ENCODE measurements at places on chromosomes 12 and 14.

DNA sequence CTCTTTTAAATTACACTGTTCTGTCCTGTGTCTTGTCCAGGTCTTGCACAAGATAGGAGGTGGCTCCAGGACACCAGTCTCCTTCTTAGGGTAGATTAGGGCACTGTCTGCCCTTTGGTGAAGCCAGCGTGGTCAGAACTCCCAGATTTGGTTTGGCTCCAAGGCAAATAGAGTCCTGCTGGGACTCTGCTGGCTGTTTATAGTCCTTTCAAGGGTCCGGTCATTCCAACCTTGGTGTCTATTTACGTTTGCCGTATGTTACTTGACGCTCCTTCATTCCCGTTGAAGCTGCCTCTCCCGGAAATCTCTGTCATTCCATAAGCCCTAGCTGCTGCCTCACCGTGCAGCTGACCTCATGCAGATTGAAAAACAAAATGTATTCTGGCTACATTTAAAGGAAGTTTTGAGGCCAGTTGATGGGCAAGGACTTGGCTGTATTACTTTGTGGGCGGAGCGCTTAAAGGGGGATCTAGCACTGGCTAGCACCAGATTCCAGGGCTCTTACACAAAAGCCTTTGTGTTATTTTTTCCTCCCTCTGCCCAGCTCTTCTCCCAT, 180.6 kb downstream of the AKAP6 start:
- peak; percentile 54 for DNase-seq

DNA sequence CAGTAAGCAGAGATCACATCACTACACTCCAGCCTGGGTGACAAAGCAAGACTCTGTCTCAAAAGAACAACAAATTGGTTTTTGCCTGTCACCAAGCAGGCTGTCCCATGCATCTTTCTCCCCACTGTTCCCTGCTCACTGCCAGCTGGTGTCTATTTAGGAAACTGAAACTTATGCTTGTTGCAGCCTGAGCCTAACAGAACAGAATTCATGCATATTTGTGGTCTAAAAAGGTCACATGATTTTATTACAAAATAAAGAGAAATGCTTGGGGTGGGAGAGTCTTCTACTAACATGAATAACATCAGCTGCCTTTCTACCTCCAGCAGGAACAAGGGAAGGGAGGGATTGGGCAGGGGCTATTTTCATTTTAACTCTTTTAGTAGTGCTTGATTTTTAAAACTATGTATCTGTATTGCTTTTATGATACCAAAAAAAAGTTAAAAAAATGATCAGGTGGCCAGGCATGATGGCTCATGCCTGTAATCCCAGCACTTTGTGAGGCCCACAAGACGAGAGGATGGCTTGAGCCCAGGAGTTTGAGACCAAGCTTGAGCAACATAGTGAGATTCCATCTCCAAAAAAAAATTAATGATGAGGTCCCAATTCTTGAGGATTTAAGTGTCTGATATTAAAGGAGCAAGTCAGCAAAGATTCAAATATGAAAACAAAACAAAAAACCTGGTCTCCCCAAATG, 923 bp downstream of the STAT2 start:
- peak; percentile 35 for DNase-seq

GRCh38 chr12:119211884-119212283, 33.2 kb downstream of the HSPB8 start:
- DNase-seq = no peak

DNA sequence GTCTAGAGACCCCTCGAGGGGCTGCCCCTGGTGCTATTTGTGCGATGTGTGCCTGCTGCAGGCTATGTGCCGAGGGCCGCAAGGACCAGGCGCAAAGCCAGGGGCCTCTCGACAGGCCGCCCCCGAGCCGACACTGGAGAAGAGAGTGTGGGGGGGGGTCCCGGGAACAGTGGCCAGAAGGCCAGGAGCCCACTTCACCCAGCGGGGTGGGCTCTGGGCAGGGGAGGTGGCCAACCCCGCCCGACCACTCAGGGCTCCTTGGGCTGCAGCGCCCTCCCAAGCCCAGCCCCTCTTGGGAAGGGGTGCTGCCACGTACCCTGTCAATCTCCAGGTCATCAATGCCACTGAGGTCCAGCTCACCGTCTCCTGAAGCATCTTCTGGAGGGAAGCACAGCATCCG, 28.6 kb upstream of the BTBD6 start:
- DNase-seq = no peak

GRCh38 chr12:110934093-110934852, 13.9 kb upstream of the MYL2 start:
- peak; percentile 31 for DNase-seq

DNA sequence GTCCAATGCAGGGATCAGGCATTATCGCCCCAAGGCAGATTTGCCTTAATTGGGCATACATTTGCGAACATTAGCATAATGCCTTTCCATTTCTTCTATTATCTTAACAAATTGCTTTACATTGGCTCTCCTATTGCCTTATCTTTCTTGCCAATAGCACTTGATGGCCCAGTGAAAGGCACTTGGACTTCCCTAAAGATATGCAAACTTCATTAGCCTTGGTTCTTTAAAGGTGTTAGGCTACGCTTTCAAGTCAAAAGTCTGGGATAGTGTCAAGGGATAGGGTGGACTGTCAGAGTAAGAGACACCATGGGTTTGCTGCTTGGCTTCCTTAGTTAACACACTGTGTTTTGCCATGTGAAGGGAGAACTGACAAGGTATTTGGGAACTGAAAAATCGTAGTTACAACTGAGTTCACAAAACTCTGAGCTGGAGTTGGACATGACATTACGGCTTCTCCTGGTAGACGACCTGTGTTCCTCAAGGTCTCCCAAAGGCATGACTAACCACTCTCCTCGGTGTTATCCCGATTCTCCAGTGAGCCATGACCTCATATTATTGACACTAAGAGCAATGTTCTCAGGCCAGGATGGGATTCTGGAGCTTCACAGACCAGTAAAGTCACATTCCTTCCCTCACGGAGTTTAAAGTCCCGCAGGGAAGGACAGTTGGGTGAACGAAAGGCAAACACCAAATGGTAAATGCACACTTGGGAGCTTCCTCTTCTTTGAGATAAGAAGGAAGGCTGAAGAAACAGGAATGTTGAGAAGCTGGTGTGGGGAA, 65.2 kb downstream of the TBC1D30 start:
- DNase-seq = no peak

- no peak for DNase-seq
Observed at GRCh38 chr14:68307790-68308168, 485.1 kb downstream of the ZFP36L1 start.

DNA sequence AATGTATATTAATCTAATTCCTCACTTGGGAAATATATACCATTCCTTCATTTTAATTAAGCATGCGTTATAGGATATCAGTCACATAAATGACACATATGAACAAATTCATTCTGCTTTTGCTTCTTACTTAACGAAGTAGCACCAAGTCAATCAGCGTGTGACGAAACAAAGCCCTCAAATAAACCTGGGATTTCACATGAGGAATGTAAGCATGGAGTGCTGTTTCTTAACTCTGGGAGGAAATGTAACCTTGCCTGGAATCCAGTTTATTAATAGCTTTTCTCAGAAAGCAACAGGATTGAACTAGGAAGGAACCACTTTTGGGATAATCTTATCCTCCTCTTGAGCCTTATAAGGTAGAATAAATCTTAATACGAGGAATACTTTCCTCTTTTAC, 72.0 kb downstream of the NIN start:
- no peak for DNase-seq

DNA sequence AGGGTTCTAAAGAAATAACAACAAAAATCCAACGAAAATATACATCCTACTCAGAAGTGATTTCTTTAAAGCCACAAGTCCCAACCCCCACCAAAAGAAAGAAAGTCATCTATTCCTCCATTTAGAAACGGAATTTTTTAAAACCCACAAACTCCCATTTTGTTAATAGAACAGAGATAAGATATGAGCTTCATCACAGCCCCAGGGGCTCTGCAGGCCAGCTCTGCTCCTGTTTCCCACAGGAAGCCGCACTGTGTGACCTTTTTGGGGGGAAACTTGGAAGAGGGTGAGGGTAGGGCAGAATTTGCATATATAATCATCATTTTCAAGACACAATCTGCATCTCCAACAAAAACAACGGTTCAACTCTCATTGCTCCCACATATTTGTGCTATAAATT, 2.8 kb downstream of the FBXL14 start:
- DNase-seq = no peak

DNA sequence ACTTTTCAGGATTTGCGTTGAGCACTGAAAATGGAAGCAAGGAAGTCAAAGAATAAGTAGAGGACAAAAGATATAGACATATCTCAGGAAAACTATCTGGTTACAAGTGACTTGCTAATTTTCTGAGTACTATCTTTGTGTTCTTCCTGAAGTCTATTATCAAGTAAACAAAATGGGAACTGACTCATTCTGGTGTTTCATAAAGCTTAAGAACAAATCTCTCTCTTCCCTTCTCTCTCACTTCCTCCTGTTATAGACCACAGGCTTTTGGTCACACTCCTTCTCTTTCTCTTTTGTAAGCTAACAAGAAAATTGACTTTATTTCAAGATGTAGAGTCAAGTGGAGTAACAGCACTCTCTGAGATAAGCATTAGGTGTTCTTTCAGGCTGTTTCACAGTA, 406.6 kb upstream of the SYT1 start:
- DNase-seq = no peak

- no peak for DNase-seq
Observed at GRCh38 chr14:49769581-49770211, 1.7 kb downstream of the KLHDC2 start.

DNA sequence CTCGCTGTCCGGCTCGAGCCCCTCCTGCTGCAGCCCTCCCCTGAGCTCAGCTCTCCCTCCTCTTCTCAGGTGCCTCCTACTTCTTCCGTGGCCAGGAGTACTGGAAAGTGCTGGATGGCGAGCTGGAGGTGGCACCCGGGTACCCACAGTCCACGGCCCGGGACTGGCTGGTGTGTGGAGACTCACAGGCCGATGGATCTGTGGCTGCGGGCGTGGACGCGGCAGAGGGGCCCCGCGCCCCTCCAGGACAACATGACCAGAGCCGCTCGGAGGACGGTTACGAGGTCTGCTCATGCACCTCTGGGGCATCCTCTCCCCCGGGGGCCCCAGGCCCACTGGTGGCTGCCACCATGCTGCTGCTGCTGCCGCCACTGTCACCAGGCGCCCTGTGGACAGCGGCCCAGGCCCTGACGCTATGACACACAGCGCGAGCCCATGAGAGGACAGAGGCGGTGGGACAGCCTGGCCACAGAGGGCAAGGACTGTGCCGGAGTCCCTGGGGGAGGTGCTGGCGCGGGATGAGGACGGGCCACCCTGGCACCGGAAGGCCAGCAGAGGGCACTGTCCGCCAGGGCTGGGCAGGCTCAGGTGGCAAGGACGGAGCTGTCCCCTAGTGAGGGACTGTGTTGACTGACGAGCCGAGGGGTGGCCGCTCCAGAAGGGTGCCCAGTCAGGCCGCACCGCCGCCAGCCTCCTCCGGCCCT, 22.8 kb downstream of the MMP17 start:
- DNase-seq = no peak

GRCh38 chr14:50023671-50024490, 92.5 kb downstream of the VCPKMT start:
- no peak for DNase-seq

GRCh38 chr12:40903040-40903439, 210.8 kb downstream of the CNTN1 start:
- DNase-seq = no peak

GRCh38 chr12:105235281-105235731, 668 bp downstream of the APPL2 start:
- DNase-seq = no peak

DNA sequence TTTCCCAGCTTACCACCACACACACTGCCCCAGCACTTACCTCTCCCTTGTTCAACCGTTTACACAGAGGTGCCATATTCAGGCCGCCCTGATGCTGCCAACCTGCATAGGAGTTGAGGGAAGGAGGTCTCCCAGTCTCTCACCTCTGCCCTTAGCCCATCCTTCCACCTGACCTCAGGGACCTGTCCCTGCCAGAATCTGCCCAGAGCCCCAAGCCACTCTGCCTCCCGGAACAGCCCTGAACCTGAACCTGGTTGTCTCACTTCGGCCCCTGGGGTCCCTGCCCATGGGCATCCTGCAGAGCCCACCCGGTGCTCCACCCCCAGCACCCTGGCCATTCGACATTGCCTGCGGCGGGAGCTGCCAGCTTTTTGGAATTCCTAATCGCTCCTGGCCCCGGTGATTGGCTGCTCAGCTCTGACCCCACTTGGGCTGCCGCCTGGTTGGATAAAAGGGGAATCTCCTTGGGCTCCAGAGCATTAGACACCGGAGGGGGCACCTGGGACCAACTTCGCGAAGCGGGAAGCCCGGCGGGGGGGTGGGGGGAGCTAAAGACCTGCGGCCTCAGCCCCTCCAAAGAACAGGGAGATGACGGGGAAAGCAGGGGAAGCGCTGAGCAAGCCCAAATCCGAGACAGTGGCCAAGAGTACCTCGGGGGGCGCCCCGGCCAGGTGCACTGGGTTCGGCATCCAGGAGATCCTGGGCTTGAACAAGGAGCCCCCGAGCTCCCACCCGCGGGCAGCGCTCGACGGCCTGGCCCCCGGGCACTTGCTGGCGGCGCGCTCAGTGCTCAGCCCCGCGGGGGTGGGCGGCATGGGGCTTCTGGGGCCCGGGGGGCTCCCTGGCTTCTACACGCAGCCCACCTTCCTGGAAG, at the start of gene VSX2:
VSX2 (plus strand) TSS at position 476 of the 874 bp plus-strand sequence; CDS start at position 589, 113 bp downstream.
- no peak for DNase-seq

- DNase-seq = no peak
Observed at GRCh38 chr12:29578070-29578469, 80.6 kb upstream of the OVCH1 start.

- no peak for DNase-seq
Observed at GRCh38 chr12:97257726-97258125, 204.9 kb upstream of the RMST start.

- DNase-seq = no peak
Observed at GRCh38 chr14:81589381-81590065, 55.9 kb upstream of the SEL1L start.

DNA sequence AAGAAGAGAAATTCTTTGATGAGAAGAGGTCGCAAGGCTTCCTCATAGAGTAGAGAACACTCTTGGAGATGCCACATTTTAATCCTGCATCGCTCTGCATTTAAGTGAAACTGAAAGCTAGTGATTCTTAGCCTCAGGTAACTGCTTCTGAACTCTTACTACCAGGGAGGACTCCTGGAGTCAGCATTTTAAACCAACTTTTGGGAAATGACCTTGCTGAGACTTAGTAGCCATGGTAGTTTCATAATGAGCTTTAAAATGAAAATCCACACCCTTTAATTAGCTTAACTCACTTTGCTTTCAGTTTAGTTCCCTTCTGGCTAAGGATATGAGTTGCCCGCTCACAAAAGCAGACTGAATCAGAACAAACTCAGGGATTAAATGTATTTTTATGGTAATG, 80.3 kb downstream of the SYNE2 start:
- DNase-seq = no peak

DNA sequence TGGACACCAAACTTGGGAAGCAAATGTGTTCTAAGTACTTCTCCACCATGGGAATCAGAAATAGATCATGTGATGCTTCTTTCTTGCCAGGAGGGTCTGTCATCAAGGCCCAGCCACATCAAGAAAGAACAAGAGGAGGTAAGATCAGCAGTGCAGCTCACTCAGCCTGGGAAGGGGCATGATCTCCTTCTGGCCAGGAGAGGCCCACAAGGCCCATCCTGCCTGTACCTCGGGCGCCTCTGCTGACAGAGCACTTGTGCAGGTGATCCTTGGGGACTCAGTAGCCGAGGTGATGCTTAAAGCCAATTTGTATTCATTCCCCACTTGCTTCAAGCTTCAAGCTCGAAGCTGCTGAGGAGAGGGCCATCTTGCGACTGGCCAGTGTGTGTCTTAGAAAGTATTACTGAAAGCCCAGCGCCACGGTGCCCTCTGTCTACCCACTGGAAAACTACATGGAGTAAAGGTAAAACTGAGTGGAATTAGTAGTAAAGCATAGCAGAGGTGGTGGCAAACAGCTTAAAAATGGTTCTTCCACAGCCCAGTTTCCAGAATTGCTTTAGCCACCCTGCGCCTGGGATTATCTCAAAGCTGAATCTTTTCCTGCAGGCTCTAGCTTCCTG, 26.2 kb downstream of the RTRAF start:
- no peak for DNase-seq
